LNCaP clone FGC (cell line): ENCODE measurements at places on chromosomes 4 and X.

GRCh38 chr4:79395841-79396240, 12.2 kb downstream of the GK2 start:
- peak; percentile 14 for DNase-seq

- no peak for DNase-seq
Observed at GRCh38 chrX:44291468-44292092, 51.9 kb downstream of the EFHC2 start.

DNA sequence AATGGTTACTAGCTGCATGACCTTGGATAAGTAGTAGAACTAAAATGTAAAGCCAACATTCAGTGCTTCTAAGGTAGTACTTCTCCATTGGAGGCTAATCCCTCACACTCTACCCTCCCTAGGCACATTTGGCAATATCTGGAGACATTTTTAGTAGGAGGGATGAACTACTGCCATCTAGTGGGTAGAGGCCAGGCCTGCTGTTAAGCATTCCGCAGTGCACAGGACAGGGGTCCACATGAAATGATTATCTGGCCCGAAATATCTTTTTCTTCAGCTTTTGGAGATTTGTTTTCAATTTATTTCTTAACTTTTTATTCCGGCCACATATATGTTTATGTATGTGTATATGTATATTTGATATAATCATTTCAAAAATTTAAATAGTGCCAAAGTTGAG, 36.0 kb upstream of the SPANXC start:
- DNase-seq, result no peak

- DNase-seq, result no peak
Observed at GRCh38 chr4:76564123-76564915, 129.3 kb downstream of the SHROOM3 start.

DNA sequence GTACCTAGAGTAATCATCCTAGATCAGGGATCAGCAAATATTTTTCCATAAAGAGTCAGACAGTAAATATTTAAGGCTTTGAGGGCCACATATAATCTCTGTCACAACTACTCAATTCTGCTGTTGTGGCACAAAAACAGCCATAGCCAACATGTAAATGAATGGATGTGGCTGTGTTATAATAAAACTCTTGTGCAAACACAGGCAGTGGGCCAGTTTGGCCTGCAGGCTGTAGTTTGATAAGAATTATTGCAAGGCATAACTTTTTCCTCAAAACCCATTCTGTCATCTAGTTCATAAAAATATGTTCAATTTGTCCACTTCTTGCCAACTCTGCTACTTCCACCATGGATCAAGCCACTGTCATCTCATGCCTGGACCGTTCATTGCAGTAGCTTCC, 39.4 kb upstream of the SHROOM4 start:
- no peak for DNase-seq

- no peak for DNase-seq
Observed at GRCh38 chr4:136438645-136439044, 1093.6 kb downstream of the PCDH18 start.

DNA sequence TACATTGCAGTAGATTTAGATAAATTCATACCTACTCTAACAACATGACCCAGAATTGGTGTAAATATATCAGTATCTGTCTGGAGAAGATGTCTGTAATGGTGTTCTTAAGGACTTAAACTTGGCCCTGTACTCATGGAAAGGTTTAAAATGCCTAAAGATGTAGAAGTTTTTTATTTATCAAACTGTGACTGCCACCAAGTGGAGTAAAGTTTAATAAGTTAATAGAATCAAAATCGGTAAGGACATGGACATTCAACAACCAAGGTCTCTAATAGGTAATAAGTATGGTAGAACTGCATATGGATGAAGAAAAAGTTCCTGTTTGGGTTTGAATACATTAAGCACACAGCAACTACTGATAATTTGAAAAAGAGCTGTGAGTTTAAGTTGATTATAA, 474.0 kb upstream of the NDST3 start:
- no peak for DNase-seq

DNA sequence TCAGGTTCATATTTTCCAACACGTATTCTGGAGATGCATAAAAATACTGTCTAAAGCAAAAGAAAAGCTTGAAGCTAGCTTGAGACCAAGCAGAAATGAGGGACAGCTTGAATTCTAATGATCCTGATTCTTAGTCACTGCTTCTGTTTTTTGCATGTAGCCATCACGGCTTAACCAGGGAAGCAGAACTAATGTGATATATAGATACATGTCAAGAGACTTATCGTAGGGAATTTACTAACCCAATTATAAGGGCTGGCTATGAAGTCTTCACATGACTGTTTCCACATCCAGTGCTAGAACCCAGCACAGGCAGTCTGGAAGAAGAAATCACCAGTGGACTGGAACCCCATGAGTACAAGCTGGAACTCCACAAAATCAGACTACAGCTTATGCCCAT, 85.2 kb upstream of the SLIT2 start:
- no peak for DNase-seq

GRCh38 chr4:42234817-42235216, 82.4 kb upstream of the BEND4 start:
- DNase-seq, result no peak

DNA sequence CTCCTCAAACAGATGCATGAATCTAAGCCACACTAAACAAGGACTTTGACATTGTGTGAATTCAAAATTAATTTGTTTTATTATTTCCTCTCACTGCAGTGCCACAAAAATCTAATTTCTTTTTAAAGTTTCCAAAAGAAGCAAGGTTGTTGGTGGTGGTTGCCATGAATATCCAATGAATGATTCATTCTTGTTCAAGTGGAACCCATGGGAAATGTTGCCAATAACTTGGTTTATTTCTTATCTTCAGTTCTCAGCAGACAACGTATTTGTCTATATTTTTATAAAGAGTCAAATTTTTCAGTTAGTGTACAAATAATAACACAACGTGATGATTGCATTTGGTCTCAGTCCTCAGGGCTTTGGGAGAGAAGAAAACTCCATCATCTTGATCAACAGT, 309.4 kb upstream of the NOCT start:
- no peak for DNase-seq

DNA sequence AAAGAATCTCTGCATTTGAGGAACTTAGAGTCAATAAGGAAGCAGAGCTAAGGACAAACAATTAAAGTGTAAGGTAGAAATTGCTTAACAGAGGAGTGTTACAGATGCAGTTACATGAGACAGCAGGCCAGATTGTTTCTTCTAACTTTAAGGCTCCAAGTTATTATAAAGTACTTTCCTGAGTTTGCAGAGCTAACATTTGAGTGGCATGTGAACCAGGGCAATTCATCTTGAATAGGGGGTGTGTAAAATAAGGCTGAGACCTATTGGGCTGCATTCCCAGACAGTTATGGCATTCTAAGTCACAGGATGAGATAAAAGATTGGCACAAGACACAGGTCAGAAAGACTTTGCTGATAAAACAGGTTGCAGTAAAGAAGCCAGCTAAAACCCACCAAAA, 7.6 kb upstream of the LNX1 start:
- no peak for DNase-seq

- no peak for DNase-seq
Observed at GRCh38 chr4:24768006-24768405, 27.4 kb upstream of the SOD3 start.

DNA sequence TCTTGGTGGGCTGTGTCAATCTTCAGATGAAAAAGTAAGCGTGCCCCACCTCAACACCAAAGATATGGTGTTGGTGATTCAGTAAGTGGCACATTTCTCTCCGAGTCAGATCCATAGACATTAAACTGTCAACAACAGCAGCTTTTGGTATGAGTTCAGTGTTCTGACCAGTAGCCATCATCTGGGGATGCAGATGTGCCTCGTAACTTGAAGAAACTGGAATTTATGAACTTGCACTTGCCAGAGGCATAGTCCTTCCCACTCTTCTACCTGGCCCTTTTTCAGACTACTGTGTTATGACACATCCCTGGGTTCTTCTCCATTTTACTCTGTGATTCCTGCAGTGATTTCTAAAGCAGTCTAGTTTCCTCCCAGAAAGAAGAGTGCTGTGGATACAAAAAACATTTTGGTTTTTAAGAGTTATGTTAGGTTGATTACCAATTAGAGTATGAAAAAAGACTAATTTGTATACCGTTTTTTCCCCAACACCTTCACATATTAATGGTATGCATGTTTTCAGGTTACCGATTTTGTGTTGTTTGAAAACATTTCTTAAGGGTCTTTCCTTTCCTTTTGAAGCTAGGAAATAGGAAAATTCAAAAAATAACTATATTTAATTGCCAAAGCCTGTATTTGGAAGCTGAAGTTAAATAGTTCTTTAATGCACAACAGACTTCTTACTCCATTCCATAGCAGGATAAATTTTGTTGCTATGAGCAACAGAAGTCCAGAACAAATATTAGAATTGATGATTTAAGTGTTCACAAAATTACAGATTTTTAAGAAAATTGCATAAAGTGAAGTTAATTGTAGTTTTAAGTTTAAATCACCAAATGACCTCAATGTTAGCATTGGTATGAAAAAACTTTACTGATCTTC, 39.3 kb downstream of the NUDT6 start:
- no peak for DNase-seq
